ENCODE measurements at places on chromosomes 3 and 15. TPM values are rescaled to one million over a fixed set of nuclear protein-coding genes. Genes with fewer than 3 reads are reported as not detected.

GRCh38 chr15:87967951-87968350, 288.6 kb downstream of the NTRK3 start:
- no peak for DNase-seq

DNA sequence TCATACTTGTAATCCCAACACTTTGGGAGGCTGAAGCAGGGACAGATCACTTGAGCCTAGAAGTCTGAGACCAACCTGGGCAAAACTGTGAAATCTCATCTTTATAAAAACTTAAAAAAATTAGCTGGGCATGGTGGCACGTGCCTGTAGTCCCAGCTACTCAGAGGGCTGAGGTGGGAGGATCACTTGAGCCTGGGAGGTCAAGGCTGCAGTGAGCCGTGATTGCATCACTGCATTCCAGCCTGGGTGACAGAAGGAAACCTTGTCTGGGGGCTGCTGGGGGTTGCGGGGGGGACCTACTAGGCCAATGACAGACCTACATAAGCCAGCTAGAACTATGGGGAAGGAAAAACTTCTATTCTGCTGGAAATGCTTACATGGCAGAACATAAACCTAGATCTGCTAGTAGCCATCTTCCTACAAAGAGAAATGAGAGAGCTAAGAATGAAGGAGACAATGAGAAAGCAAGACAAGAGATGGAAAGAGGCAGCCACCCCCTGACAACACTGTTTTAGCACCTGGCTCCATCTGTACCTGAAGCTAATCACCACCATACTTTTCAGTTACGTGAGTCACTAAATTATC, 23.9 kb downstream of the FOXP1 start:
- DNase-seq, result no peak

DNA sequence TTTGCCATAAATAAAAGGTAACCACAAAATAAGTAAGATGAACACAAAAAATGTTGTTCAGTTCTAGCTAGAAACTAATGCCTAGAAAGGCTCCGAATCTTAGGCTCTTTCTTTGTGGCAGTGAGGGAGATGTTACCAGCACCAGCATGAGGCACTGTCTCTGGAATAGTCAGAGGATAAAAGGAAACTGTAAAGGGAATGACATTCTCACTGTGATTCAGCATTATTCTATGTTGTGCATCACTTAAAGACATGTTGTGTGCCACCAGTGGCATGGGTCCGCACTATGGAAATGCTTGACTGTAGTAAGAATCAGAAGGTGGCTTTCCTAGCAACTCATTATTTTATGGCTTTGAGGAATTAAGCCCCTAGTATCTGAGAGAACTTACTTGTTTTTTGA, 70.8 kb downstream of the SEC22A start:
- no peak for DNase-seq

DNA sequence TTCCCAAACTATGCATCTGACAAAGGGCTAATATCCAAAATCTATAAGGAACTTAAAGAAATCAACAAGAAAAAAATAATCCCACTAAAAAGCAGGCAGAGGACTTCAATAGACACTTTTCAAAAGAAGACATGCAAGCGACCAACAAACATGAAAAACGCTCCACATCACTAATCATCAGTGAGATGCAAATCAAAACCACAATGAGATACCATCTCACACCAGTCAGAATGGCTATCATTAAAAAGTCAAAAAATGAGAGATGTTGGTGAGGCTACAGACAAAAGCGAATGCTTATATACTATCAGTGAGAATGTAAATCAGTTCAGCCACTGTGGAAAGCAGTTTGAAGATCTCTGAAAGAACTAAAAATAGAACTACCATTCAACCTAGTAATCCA, 20.2 kb downstream of the CFAP44 start:
- no peak for DNase-seq

- DNase-seq, result no peak
Observed at GRCh38 chr3:130729154-130729553, 17.5 kb downstream of the PIK3R4 start.

- no peak for DNase-seq
Observed at GRCh38 chr3:72344236-72344635, 504.0 kb downstream of the SHQ1 start.

DNA sequence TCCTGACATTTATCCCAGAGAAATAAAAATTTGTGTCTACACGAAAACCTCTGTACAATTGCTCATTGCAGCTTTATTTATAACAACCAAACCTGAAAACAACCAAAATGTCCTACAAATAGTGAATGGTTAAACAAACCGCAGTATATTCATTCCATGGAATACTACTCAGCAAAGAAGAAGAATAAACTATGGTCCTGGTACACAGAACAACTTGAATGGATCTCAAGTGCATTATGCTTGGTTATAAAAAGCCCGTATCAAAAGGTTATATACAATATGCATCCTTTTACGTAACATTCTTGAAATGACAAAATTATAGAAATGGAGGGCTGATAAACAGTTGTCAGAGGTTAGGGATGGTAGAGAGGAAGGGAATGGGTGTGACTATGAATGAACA, 3.7 kb downstream of the SEC22C start:
- no peak for DNase-seq

DNA sequence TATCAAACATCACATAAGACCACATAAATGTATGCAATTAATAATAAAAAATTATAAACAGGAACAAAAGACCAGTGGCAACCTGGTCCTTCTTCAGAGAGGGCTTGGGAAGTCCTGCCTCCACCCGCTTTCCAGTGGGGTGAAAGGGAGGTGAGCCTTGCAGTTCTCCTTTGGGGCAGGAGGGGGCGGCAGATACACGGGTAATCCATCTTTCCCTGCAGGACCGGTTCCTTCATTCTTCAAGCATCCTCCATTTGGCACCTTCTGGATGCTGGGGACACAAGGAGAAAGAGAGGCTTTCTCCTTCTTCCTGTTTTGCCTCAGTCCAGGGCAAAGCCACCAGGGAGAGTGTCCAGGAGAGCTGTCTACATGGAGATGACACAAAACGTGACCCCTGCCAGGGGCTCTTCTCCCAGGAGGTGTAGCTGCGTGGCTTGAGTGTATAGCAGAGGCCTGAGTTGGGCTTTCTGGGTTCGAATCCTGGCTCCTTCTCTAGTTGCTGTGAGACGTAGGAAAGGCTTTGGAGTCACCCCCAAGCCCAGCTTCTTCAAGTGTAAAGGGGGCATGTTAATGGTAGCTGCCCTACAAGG, 23.2 kb downstream of the RPLP1 start:
- peak; percentile 95 for DNase-seq

DNA sequence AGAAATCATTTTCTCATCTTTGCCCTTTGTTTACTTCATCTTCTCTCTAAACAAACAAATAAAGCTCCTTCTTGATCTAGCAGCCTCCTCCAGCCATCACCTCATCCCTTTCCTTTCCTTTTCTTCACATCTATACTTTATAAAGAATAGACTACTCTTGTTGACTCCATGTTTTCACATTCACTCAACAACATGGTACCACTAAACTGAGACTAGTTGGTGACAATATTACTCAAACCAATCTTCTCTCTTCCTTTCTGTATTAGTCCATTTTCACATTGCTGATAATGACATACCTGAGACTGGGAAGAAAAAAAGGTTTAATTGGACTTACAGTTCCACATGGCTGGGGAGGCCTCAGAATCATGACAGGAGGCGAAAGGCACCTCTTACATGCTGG, 324.7 kb downstream of the SOX2 start:
- DNase-seq, result no peak

- no peak for DNase-seq
Observed at GRCh38 chr3:173396191-173397041, 1.1 kb upstream of the NLGN1 start.

- peak; percentile 3 for DNase-seq
Observed at GRCh38 chr15:41483115-41483514, 10.6 kb upstream of the ITPKA start.

DNA sequence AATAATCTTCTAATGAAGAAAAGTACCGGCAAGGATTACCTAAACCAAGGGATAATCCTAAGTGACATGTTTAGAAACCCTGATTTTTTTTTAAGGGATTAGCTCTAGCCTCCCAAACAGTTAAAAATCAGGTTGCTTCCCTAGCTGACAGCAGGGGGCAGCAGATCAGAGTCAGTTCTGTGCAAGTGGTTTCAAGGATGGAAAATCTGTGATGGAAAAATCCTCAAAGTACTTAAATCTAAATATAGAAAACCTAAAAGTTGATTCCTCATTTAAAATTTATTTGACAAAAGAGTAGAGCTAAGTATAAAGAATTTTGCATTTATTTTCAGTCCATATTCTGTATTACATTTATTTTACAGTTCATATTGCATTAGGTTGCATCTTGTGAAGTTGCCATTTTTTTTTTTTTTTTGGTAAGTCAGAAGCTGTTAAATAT, 107.6 kb downstream of the PEX5L start:
- DNase-seq, result no peak

- DNase-seq, result no peak
Observed at GRCh38 chr15:80854104-80854503, 74.9 kb downstream of the CEMIP start.

DNA sequence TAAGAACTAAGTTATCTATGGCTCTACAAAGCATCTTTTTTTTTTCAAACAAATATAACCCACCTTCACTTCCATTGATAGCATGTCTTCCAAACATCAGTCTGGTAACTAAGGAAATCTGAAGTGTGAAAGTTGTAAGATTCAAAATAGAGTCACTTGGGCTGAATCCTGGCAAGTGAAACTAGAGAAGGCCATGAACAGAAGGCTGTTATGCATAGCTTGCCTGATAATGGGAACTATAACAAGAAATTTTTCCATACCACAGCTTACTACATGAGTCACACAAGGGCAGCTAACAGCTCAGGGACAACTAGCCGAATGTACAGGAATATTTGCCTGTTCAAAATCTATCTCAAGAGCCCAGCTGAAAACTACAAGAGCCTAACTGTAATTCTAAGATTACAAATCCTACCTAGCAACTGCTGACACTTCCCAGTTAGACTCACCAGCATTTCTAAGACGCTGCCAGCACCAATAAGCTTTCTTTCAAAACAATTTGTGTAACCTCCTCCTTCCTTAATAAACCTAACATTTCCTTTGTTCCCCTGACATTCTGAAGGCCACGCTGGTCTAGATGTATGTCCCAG, 1066.5 kb downstream of the PLOD2 start:
- no peak for DNase-seq

- no peak for DNase-seq
Observed at GRCh38 chr3:196251918-196252317, 35.6 kb downstream of the SLC51A start.

DNA sequence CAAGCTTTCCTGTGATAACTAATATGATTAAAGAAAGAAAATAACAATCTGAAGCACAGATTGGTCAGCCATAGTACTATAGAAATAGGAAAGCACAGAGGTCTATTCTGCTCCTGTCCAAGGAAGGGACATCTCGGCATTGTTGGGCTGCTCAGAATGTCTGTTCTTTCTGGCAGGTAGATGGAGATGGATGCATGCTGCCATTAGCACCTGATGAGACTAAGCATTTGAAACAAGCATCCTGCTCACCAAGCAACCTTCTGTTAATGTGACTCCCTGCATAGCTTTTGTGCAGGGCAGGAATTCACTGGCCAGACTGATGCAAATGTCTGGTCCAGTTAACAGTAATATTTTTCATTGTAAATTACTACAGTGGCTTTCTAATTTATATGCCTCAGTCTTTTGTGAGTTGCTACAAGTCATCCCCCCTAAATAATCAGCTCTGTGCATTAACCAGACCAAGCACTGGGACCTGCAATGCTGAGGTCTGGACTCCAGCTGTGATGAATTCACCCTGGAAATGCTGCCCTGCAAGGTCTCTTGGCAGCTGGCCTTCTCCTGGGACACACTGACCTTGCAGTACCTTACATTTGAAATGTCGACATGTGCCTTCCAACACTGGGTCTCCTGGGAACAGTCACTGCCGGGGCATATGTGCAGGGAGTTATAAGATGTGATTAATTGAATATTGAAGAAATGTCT, 1123.7 kb downstream of the IGSF11 start:
- no peak for DNase-seq

- DNase-seq, result no peak
Observed at GRCh38 chr15:23762026-23762425, 74.9 kb upstream of the NDN start.

- DNase-seq, result no peak
Observed at GRCh38 chr3:35422836-35423601, 216.3 kb upstream of the ARPP21 start.

DNA sequence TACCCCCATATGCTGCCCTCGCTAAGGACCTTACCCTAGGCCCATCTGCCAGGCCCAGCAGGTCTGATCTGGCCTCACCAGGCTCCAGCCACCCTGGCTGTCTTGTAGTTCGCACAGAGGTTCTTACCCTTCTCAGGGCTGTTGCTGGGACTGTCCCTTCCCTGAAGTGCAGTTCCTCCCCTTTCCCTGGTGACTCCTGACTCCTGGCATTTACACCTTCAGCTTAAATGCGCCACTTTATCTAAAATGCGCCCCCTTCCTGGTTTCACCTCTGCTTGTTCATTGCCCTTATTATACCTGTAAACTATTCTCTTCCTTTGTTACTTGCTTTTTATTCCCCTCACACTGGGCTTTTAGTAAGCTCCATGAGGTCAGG, 835 bp upstream of the TTLL3 start:
- no peak for DNase-seq

DNA sequence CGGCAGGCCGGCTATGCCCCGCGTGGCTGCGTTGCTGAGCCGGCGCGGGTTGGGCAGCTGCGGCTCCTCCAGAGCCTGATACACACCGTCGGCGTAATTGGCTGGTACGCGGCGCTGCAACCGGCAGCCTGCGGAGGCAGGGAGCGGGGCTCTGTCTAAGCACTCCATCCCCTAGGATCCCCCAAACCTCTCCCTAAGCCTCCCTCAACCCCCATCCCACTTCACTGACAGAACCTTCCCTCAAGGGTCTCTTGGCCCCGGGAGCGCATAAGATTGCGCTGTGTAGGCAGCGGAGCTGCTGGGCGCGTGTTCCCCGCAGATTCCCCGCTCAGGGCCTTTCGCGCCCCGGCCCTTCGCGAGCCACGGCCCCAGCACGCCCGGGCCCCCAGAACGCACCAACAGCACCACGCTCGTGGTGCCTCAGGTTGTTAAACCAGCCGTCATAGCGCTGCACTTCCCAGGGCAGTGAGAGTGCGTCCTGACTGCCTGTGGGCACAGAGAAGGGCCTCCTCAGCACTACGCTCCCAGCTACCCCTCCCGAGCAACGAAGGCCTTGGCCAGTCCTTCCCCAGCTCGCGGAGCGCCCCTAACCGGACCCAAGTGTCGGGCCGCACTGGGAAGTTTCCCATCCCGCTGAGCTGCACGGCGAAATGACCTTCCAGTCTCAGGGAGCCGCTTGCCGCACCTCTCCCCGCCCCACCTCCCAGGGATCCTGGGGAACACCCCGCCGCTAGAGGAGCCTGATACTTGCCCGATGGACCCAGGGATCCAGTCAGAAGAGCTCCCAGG, 1.2 kb downstream of the DUOX2 start:
- DNase-seq, result peak; percentile 66

DNA sequence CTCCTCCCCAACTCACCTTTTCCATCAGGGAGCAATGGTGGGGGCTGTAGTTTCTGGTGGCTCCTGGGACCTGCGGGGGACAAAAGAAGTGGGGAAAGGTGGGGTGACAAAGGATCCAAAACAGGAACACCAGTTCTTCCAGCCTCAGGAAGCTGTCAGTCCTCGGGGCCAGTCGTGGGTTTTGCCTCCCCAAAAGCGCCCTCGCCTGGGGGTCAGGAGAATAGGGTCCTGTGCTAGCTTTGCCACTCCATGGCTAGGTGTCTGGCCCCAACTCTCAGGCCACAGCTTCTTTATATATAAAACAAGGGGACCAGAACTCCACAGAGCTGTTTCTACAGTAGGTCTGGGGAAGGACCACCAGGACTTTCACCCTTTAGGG, 4.0 kb downstream of the CCDC9B start:
- DNase-seq, result no peak

Gene TNIK
- total RNA-seq, result 20.3 TPM

Gene ISLR2
- total RNA-seq, result 0.62 TPM

Gene RTP3
- total RNA-seq, result not detected

Gene POLR2H
- total RNA-seq, result 42.7 TPM

Gene ATP13A5
- total RNA-seq, result not detected

Gene FOXB1
- total RNA-seq, result not detected

Gene DGKG
- total RNA-seq, result 18.2 TPM

Gene KBTBD13
- 0.57 TPM for total RNA-seq

Data from posterior vena cava (tissue), 2 donors.